ENCODE measurements at places on chromosomes 11 and 22.
A peak's percentile ranks its signal among the peaks of the same experiment; 100 is the strongest.

DNA sequence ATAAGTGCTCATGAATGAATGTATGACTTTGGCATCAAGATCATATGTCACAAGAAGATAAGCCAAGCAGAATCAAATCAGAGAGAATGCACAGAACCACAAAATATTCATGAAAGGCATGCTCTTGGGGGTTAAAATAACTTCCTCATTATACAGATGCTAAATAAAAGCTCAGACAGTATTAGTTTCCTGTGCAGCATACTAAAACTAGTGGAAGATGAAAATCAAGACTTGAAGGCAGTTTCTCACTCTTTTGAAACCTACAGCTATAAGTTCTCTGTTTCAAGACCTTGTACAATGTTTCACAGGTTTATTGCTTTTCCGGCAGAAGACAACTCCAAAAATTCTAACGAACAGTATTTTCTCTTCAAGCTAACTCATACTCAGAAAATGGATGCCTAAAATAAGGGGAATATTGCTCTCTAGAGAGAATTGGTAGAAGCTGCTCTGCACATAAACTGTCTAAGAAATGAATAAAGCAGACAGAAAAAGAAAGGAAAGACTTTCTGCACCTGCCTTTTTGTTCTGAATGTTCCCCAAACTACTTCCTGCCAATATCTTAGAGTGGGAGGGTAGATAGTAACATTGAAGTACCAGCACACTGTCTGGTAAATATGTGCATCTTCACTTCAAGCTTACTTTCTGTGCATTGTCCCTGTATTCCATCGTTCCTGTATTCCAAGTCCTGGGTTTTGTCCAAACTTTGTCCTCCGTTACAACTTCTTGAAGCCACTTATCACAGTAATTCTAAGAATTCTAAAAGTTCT lies 639.4 kb upstream of the FAT3 start:
- no peak overlapping the region for H3K27ac ChIP-seq
- no peak overlapping the region for H3K4me3 ChIP-seq
- no peak for DNase-seq
- no peaks in the 10 kb centered on the region for H3K36me3 ChIP-seq
- no peaks in the 10 kb centered on the region for H3K27me3 ChIP-seq

GRCh38 chr22:49153921-49154320 lies 673.8 kb downstream of the BRD1 start:
- no peak overlapping the region for H3K27ac ChIP-seq
- H3K4me3 ChIP-seq: no peak overlapping the region
- H3K27me3 ChIP-seq: no peaks in the 10 kb centered on the region
- no peaks in the 10 kb centered on the region for H3K36me3 ChIP-seq

GRCh38 chr22:47928631-47929030 lies 1166.2 kb downstream of the TBC1D22A start:
- no peak for DNase-seq
- H3K4me1 ChIP-seq: no peaks in the 10 kb centered on the region
- H3K36me3 ChIP-seq: no peaks in the 10 kb centered on the region
- no peak overlapping the region for H3K27ac ChIP-seq

DNA sequence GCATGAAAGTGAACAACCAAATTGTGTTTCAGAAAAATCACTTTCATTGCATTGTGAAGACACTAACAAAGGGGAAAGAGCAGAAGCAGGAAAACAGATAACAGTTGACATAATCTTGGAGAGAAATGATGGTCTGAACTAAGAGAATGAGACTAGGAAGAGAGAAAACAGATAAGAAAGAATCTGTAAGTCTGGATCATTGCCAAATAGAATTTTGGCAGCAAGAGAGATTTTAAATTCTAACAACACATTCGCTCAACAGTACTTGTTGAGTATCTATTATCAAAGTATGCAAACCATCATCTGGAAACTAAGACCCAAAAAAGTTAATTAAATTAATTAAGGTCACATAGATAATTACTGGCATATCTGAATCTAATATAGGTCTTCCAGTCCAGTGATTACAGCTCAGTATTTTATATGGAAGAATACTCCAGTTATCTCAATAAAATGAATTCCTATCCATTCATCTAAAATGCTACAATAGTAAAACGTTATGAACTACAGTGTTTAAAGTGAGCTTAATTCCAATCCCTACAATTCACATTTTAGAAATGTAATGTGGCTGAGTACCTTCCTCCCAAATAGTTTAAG lies 166.7 kb upstream of the FAT3 start:
- no peak for DNase-seq
- no peaks in the 10 kb centered on the region for H3K36me3 ChIP-seq
- H3K27me3 ChIP-seq: peaks cover 2% of the 10 kb centered on the region
- H3K4me3 ChIP-seq: no peak overlapping the region

DNA sequence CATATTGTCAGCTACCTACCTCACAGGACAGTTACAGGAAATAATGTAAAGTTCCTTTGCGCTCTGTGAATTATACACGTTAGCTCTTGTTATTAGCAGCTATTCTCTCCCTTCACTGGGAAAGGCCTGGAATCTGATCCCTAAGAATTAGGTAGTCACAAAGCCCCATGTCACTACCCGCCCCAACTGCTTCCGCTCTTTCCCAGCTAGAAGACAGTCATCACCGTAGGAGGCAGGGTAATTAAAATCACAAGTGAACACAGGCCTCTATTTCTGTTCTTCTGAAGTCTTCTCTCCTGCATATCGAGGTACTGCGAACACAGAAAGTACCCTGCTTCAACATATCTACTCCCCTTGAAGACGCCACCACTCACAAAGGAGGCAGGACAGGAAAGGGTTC lies 12.6 kb upstream of the AHNAK start:
- H3K27ac ChIP-seq: no peak overlapping the region
- DNase-seq: no peak
- H3K36me3 ChIP-seq: no peaks in the 10 kb centered on the region

GRCh38 chr11:85844439-85845123 lies 10.6 kb upstream of the CCDC83 start:
- H3K27ac ChIP-seq: no peak overlapping the region
- H3K4me3 ChIP-seq: no peak overlapping the region

- peak overlapping the region; percentile 91 for H3K27ac ChIP-seq
- no peak for DNase-seq
These were observed 2.7 kb downstream of the PLXNB2 start for GRCh38 chr22:50304528-50305392.
